Posterior vena cava (tissue), 2 donors: ENCODE measurements at places on chromosomes 1 and 21.

DNA sequence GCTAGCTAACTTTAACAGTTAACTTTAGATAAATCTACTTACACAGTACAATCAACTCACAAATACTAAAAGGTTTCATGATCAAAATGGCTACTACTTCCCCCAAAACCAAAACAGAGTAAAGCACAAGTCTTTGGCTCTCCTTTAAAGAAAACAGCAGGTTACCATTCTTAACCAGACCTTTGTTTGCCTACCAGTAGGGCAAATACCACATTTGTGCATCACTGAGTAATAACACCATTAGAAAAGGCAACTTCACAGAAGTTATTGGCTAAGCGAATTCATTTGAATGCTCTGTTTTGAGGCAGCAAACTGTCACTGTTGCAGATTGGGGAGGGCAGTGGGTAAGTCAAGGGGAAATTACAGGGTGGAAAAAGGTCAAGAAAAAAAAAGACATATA lies 17.3 kb upstream of the SERPINC1 start:
- DNase-seq, result no peak

DNA sequence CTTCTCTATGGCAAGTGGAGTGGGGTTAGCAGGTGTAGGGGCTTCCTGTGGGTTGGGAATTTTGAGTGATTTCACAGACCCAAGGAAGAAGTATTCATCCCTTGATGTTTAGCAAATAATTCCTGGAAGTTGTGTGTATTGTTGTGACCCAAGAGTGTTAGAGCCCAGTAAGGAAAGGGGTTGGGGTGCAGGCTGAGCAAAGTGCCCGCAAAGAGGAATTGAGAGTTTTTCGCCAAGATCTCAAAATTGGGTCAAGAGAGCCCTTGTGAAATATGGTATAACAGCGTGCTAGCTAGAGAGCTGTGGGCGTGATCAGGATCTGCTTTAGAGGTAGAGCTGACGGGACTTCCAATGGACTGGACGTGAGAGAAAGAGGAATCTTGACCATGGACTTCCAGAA lies 73.0 kb upstream of the LAPTM5 start:
- no peak for DNase-seq

GRCh38 chr1:171344473-171344820 lies 30.5 kb downstream of the FMO4 start:
- no peak for DNase-seq

DNA sequence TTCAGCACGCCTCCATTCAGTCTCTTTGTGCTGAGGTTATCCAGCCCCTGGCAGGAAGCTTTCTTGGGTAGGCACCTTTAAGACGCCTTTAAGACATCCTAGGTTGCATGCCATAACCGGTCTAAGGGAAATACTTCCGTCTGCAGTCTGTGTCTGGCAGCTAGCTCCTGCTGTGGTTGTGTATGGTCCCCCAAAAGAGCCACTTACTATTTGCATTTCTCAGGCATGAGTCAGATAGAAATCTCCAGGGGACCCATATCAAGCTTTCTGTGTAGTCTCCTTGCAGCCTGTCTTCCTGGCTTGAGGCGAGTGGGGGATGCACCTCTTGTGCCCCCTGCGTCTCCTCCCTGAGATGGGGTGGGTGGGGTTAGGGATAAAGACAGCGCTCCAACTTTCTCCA lies 10.0 kb upstream of the RYR2 start:
- no peak for DNase-seq

DNA sequence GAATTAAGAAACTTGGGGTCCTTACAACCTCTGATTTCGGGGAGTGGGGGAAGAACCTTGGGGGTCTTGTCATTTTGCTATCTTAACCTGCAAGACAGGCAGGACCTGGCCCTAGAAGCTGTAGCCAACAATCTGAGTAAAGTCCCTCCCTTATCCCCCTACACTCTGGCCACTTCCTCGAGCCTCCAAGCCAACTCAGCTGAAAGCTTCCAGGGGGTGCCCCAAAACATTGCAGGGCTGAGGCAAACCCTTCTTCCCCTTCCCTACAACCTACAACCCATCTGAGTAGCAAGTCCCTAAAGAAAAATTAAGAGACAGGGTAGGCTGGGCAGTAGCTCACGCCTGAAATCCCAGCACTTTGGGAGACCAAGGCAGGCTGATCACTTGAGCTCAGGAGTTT lies 5.0 kb downstream of the CERS2 start:
- DNase-seq, result no peak

DNA sequence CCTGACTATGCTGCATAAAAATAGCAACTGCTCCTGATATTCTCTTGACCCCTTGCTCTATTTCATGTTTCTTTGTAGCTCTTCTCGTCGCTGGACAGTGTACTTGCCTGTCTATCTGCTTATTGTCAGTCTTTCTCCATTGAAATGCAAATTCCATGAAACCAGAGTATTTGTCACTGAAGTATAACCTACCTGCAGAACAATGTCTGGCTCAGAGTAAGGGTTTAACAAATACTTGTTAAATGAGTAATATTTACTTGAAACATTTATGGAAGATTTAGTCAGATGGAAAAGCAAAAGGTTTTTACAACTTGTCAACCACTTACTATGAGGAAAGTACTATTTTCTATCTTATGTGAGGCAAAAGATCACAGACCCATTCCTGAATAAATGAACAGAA lies 19.9 kb upstream of the ERICH3 start:
- no peak for DNase-seq

DNA sequence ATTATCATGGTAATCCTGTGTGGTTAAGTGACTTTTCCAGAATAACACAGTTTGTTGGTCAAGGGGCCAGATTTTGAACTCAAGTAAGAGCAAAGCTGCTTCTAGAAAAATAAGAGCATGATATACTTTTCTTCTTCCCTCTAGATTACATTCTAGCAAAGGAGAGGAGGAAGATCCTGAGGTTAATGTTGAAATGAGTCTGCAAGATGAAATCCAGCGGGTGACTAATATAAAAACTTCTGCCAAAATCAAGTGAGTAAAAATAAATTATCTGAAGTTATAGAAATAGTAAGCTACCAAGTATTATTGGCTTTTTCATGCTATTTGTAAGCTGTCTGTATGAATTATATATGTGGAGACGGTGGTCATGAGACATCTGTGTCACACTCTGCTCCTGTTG lies 12.8 kb downstream of the WDR3 start:
- no peak for DNase-seq

DNA sequence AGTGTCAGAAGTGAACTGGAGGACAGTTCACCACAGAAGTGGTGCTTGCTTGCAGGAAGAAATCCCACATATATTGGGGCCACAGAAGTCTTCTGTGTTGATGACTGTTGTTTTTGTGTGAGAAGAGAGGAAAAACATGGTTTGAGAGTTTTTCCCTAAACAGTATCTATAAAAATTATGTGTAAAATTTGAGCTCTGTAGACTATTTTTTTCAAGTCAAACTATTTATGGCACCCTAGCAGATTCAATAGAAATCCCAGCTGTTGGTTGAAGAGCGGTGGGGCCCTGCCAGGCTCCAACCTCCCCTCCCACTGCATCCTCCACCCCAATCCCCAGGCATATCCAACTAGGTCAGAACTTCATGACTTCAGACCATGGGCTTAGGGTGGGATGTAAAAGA lies 61.6 kb downstream of the NTPCR start:
- no peak for DNase-seq

DNA sequence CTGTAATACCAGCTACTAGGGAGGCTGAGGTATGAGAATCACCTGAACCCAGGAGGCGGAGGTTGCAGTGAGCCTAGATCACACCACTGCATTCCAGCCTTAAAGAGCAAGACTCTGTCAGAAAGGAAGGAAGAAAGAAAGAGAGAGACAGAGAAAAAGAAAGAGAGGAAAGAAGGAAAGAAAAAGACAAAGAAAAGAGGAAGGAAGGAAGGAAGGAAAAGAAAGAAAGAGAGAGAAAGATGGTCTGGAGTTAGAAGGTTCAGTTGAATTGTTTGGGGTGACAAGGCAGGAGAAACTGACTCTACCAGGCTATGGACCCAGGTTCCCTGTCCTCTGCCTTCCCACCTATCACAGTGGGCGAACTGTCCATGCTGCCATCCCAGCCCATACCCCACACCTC lies 27.4 kb upstream of the PIK3CD start:
- DNase-seq, result no peak

DNA sequence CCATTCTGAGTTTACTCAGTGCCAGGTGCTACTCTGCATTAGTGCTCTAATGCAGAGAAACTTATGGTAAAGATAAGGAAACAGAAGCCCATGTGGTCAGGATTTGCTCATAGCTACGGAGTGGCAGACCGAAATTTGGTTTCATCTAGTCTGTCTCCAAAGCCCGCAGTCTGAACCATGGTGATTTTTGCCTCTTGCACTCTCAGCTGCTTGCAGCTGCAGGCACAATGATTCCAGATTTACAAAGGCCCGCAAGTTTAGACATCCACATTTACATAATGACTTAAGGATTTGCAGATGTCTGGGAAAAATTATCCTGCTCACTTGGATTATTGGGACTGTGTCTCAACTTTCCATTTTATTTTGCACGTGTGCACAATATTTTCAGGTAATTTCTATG lies 161.3 kb upstream of the KCNJ6 start:
- no peak for DNase-seq

DNA sequence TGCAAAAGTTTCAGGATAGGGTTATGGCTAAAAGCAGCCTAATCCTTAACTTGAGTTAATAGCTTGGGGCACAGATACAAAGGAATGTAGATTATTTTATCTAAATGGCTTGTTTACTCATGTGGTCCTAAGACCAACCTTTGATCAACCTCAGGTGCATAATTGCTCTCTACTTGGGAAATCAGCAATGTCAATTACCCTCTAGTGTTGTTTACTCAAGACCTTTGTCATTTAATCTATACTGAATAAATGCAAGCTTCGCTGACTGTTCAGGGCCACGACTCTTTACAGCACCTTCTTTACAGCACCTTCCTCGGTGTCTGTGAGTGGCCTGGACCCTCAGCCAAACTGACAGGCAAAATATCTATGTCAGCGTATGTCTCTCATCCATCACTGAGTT lies 217.5 kb upstream of the MAP1LC3C start:
- no peak for DNase-seq

DNA sequence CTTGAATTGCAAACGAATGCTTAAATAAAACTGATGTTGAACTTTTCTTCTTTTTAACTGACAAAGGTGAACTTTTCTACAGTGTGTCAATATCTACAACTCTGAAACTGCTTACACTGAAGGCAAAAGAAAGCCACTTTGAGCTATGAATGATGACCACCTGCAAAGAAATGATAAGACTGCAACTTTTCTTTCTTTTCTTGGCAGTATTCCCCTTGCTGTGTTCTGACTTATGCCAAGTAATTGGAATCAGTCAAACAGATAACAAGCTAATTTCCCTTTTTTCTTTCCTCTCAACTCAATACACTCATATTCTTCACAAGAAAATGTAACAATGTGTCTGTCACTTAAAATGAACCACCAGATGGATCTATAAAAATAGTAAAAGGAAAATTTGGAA lies 588.1 kb upstream of the BRINP3 start:
- no peak for DNase-seq

DNA sequence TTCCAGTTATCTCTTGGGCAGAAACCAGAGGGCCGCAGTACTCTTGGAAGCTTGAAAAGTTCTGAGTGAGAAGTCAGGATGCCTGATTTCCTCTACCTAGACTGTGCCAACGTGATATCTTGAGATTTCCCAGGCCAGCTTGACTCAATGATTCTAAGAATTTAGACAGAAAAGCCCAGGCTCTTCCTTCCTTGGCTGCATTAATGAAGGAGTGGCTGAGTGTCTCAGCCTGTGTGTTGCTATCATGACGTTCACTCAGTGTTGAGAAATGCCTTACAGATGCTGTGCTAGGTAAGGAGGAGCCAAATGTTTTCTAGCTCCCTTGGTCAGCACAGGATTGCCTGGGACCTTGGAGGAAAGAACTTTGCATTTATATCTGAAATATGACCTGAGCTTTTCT lies 454.1 kb upstream of the USP24 start:
- DNase-seq, result no peak

DNA sequence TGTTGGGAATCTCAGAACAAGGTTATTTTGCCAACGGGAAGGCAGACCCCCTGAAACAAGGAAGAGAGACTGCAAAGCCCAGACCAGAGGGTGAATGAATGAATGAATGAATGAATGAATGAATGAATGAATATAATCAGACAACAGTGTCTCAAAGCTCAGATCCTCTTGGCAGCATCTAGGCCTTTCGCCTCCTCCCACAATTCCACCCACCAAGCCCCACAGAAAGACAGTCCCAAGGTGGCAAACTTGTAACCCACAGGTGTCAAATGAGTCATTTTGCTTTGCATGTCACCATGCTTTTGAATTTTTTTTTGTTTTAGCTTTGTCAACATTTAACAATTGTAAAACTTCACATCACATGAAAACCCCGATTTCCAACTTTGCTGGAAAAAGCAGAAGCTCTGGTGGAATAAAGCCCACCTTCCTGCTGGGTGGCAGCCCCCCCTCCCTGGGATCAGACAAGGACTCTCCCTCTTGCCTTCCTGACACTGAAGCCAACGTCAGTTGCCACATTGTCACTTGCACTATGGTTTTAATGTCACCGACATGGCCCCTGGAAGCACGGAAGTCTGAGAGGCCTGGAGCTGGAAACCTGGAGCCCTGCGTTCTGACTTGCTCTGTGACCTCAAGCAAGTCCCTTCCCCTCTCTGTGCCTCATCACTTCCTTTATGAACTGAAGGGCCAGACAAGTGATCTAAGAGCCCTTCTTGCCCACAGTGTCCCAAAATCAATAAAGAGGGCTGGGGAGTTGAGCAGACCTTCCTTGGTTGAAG lies 134.6 kb upstream of the RUNX3 start:
- peak; percentile 56 for DNase-seq

- DNase-seq, result no peak
Measured at GRCh38 chr1:70327306-70328076, 27.0 kb downstream of the ANKRD13C start.

GRCh38 chr1:7026169-7026568 lies 240.9 kb downstream of the CAMTA1 start:
- DNase-seq, result no peak

DNA sequence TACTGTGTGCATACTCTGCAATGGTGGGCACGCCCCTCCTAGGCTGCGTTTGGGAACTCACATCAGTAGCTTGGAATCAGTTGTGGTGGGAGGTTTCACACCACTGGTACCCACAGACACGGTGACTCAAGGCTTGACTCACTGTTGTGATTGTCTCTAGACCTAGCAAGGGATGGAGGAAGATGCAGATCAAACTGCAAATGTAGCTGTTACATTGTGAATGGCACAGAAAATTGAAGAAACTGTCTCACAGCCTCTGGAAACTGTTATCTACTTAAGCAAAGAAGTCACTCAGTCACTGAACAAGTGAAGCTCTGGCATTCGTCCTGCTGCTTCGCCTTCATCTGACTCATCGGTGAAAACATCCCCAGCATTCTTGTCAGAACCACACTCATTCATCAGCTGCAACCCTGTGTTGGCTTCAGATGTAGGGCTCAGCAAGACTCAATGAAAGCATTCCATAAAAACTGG lies 59.5 kb downstream of the POFUT2 start:
- no peak for DNase-seq

DNA sequence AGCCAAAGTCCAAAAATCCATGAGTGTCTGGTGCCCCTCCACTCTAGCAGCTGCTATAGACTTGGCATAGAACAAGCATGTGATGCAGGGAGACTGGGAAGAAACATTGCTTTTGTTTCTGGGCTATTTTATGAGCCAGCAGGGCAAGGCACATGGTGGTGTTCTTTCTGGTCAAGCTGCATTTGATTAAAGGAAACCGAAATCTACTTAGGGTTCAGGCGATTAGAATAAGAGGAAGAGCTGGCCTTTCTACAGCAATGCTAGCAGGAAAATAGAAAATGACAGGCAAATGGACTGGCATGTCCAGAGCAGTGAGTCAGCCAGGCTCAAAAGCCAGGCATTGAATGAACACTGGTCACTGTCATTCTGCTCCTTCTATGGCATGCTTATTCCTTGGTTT lies 28.5 kb upstream of the ARHGAP29 start:
- no peak for DNase-seq

- no peak for DNase-seq
Measured at GRCh38 chr1:115183721-115184259, 94.5 kb upstream of the TSPAN2 start.
